ENCODE measurements at places on chromosomes 3 and 15.

- DNase-seq = no peak
These were observed 224.0 kb downstream of the GREM1 start for GRCh38 chr15:32941823-32942222.

DNA sequence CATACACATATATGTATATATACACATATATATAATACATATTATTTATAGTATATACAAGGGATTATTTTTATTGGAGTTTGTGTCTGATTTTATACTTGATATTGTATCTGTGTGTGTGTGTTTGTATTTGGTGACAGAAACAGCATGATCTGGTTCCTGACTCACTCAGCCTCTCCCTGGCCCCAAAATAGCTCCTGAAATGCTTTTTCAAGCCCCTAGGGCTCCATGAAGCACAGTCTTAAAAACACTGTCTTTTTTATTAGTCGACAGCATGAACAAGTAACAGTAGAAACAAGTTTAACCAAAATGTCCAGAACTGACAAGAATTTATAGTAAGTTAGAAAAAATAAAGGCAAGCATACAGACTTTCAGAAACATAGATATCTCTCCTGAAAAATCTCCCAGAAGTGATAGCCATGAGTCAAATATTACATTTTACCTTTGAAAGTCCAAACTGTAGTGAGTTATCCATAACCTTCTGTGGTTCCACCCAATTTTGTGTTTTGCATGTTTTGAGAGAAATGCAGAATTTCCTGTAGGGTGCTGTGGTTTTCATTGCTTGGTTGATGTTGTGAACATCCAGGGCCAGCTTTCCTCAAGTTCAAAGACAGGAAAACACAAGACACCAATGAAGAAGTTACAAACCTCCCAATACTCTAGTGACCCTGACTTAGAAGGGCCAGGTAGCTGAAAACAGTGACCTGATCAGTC is 98.5 kb upstream of the CCDC80 start:
- DNase-seq = no peak

GRCh38 chr15:34682674-34683073 is 72.1 kb downstream of the GJD2 start:
- no peak for DNase-seq

DNA sequence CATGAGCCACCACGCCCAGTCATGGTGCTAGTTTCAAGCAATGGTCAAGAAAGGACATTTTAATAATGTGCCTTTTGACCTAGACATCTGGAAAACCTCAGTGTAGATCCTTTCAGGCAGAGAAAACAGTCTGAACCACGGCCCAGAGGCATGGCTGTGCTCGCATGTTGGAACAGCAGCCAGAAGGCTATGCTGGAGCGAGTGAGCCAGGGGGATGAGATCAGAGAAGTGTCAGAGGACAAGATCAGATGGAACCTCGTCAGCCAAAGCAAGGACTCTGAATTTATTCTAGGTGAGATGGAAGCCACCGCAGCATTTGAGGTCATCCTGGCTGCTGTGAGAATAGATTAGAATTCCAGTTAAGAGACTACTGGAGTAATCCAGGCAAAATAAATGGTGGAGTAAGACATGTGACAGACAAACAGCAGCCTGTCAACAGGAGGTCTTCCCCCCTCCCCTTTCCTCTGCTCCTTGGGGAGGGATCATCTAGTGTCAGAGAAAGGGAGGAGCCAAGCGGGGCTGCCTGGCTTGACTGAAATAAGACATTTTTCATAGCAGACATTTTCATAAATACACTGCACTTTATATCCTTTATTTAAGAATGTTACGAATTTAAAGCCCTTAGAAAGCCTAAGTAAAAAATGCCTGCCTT is 40.4 kb upstream of the ACKR4 start:
- peak; percentile 18 for DNase-seq

DNA sequence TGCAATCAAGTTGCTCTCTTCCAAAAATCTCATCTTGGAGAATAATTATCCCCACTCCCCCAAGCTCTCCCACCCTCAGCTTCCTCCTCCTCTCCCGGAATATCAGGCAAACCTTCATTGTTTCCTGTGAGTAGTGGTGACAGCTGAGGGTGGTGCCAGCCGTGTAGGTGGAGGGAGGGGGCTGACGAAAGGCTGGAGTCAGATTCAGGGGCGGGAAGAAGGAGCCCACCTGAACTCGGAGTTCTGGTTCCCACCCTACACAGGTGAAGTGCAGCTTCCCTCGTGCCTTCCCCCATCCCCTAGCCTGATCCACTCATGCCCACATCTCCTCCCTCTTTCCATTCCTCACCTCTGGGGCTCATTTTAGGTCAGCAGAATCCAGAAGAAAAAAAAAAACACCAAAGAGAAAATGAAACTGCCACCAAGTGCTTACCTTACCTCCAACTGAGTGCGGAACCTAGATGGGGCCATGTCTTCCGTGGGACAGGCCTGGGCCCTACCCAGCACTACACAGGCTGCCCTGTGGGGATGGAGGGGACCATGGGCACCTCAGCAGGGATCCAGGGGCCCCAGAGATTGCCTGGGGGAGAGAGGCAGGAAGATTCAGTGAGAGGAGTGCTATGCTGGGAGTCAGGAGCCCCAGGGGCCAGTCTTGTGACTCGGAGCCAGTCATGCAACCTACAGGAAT is 81.3 kb downstream of the ADCY5 start:
- no peak for DNase-seq

GRCh38 chr15:37619358-37620042 is 314.9 kb upstream of the TMCO5A start:
- DNase-seq = no peak

GRCh38 chr3:182837855-182838454 is 44.7 kb downstream of the ATP11B start:
- DNase-seq = no peak

- no peak for DNase-seq
These were observed 77.2 kb upstream of the RNU6-1 start for GRCh38 chr15:67917037-67917436.
